ENCODE measurements at places on chromosomes 16 and 17.

- H3K36me3 ChIP-seq: no peaks in the 10 kb centered on the region
- DNase-seq: no peak
- H3K27me3 ChIP-seq: peaks cover 21% of the 10 kb centered on the region
- H3K4me1 ChIP-seq: peaks cover 8% of the 10 kb centered on the region
- no peak within 1 kb of the TSS for H3K4me3 ChIP-seq
These were observed at the start of gene ALOX12B for GRCh38 chr17:8087075-8087951. Gene ALOX12B, minus strand, starts transcription at chr17:8087716. Its CDS starts 274 bp downstream, at chr17:8087442.

DNA sequence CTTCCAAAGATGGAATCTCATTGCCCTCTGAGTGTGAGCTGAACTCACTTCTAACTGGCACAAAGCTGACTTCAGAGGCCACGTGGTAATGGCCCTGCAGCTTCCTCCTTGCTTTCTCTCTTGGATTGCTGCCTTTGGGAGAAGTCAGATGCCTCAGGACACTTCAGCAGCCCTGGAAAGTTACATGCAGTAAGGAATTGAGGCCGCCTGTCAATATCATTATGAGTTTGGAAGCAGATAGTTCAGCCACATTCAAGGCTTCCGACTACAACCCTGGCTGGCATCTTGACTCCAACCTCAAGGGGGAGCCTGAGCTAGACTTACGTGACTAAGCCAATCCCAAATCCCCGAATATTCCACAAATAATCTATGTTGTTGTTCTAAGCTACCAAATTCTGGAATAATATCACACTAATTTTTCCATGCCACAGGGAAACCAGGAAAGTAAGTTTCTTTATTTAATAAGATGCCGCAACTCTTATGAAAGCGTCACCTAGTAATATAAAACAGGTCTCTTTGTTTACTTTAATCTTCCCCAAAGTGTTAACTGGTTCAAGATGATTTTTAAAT lies 13.6 kb downstream of the CEP20 start:
- no peaks in the 10 kb centered on the region for H3K4me1 ChIP-seq
- H3K27me3 ChIP-seq: no peaks in the 10 kb centered on the region
- H3K4me3 ChIP-seq: no peak overlapping the region
- H3K36me3 ChIP-seq: no peaks in the 10 kb centered on the region
- peak; percentile 70 for DNase-seq

DNA sequence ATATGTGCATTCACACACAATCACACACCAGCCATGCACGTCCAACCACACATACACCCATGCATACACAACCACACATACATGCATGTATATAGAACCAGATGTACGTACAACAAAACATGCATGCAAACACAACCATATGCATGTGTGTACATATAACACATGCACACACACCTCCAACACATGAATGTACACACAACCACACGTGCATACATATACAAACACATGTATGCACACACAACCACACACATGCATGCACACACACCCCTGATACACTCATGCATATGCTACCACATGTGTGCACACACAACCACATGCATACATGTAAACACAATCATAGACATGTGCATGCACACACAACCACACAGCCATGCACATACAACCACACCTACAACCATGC lies 52.0 kb upstream of the SDK2 start:
- no peak overlapping the region for H3K4me3 ChIP-seq
- peaks cover 9% of the 10 kb centered on the region for H3K4me1 ChIP-seq
- no peaks in the 10 kb centered on the region for H3K36me3 ChIP-seq
- H3K27ac ChIP-seq: no peak overlapping the region
- peaks cover 11% of the 10 kb centered on the region for H3K27me3 ChIP-seq

GRCh38 chr16:87392821-87393679 lies 914 bp downstream of the MAP1LC3B start:
- DNase-seq: peak; percentile 68
- peak overlapping the region; percentile 68 for H3K4me3 ChIP-seq
- no peaks in the 10 kb centered on the region for H3K27me3 ChIP-seq
- peaks cover 9% of the 10 kb centered on the region for H3K4me1 ChIP-seq

DNA sequence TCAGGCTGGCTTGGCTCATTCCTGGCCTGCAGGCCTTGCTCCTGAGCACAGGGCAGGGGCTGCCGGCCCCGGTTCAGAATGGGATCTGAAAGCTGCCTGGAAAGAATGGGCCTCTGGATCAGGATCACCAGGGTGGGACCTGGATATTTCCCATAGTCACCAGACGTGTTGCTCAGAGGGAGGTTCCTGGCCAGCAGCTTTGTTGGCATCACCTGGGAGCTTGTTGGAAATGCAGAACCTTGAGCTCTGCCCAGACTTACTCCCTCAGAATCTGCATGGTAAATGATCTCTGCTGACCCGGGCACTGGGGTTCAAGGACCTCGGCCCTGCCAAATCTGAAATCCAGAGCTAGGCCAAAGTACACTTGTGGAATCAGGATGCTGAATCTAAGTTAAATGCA lies 29.5 kb upstream of the MED9 start:
- no peaks in the 10 kb centered on the region for H3K27me3 ChIP-seq
- DNase-seq: no peak
- no peaks in the 10 kb centered on the region for H3K4me1 ChIP-seq

- H3K4me1 ChIP-seq: peaks cover 4% of the 10 kb centered on the region
- DNase-seq: peak; percentile 45
- no peak overlapping the region for H3K4me3 ChIP-seq
- no peak overlapping the region for H3K27ac ChIP-seq
- no peaks in the 10 kb centered on the region for H3K36me3 ChIP-seq
These were observed 43.4 kb upstream of the SOX9 start for GRCh38 chr17:72077326-72077960.

DNA sequence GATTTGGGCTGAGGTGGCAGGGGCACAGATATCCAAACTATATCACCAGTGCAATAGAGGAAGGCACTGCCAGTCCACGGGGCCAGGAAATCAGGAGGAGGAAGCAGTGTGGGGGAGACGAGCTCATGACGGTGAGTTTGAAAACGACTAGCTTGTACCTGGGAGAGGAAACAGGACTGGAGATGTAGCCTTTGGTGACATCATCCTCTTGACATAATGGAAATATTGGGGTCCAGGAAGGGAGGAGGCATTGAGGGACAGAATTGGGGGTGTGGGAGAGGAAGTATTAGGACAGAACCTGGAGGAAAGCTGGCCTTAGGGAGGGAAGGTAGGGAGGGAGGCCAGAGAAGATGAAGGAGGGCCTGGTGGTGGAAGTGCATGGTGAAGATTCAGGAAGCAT lies 109.1 kb downstream of the RGS9 start:
- no peaks in the 10 kb centered on the region for H3K27me3 ChIP-seq
- no peak for DNase-seq
- H3K36me3 ChIP-seq: no peaks in the 10 kb centered on the region
- no peak overlapping the region for H3K4me3 ChIP-seq
- peaks cover 18% of the 10 kb centered on the region for H3K4me1 ChIP-seq

DNA sequence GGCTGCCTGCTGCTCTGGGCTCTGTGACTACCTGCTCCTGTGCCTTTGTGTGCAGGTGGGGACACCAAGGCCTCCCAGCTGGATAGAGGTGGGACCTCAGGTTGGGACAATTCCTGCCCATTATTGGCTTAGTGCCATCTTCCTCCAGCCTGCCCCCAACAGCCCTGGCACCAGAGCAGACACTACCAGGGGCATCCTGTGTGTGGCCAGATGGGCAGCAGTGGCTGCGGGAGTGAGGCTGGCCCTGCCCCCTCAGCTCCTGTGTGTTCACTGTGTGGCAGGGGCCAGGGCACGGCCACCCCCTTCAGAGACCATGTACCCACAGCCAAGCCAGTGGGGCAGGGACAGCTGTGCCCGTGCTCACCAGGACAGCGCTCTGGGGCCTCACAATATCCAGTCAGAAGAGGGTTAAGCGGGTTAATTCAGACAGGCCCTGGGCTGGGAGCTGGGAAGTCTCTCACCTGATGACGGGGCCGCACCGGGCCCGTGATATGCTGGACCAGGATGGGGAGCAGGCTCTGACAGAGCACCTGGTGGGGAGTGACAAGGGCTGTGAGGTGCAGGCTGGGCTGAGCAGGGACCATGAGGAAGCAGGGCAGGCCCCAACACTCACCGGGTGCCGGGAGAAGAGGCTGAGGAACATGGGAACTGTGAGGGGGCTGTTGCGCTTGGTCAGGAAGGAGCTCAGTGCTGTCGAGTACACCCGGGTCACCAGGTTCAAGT lies 13.0 kb downstream of the MYBBP1A start:
- H3K27ac ChIP-seq: no peak overlapping the region
- H3K4me1 ChIP-seq: no peaks in the 10 kb centered on the region
- no peaks in the 10 kb centered on the region for H3K36me3 ChIP-seq
- H3K4me3 ChIP-seq: no peak overlapping the region

DNA sequence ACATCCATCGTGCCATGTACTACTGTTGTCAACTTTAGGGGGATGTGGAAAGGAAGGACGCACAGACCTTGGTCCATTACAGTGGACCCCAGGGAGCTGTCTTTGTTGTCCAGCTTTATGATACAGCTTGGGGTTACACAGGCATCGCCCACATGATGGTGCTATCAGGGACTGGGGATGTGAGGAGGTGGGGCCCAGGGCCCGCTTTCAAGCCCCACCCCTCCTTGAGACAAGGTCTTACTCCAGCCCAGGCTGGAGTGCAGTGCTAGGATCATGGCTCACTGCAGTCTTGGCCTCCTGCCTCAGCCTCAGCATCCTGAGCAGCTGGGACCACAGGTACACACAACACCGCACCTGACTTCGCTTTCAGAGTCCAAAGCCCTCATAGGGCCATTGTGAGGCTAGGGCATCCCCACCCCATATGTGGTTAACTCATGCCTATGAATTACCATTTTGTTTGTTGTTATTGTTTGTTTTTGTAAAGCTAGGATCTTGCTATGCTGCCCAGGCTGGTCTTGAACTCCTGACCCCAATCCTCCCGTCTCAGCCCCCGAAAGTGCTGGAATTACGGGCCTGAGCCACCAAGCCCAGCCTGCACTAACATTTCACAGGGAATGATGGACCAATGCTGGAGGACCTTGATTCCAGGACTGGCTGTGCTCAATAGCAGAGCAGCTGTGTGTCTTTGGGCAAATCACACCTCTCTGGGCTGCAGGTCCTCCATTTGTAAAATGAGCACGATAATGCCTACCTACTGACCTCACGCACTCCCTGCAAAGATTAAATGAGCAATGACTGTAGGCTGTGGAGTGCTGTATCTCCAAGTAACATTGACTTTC lies 17.2 kb downstream of the ST3GAL2 start:
- H3K36me3 ChIP-seq: no peaks in the 10 kb centered on the region
- no peak for DNase-seq
- H3K4me3 ChIP-seq: no peak overlapping the region
- H3K27me3 ChIP-seq: no peaks in the 10 kb centered on the region
- H3K4me1 ChIP-seq: peaks cover 20% of the 10 kb centered on the region

DNA sequence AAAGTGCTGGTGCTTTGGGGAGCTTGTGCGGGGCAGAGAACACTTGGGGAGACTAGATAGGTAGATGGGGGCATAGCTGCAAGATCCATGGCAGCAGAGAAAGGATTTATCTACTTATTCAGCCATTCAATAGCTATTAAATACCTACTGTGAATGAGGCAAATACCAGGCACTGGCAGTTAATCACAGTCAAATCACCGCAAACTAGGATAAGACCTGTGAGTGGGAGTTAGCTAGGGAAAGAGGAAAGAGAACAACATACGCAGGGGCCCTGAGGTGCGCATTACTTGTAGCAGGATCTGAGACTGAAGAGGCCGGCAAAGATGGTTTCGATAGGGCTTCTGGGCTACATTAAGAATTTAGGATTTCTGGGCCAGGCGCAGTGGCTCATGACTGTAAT lies 3.8 kb upstream of the ALKBH5 start:
- no peak for DNase-seq
- no peak overlapping the region for H3K4me3 ChIP-seq
- H3K27me3 ChIP-seq: no peaks in the 10 kb centered on the region
- no peaks in the 10 kb centered on the region for H3K36me3 ChIP-seq

GRCh38 chr17:65753348-65753747 lies 191.9 kb upstream of the AXIN2 start:
- no peak overlapping the region for H3K27ac ChIP-seq
- no peaks in the 10 kb centered on the region for H3K27me3 ChIP-seq
- H3K36me3 ChIP-seq: no peaks in the 10 kb centered on the region
- H3K4me1 ChIP-seq: no peaks in the 10 kb centered on the region
- no peak overlapping the region for H3K4me3 ChIP-seq

DNA sequence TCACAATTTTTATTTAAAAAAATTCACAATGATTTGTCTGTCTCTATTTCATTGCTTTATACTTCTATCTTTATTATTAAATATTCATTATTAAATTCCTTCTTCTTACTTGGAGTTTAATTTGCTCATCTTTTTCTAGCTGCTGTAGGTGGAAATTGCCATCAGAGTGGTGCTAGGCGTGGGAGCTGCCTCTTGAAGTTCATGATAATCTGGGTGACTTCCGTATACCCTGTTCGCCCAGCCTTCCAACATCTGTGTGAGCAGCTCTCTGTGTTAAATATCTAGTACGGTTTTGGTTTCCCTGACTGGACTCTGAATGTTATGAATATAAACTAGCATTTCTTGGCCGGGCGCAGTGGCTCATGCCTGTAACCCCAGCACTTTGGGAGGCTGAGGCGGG lies 84.0 kb upstream of the RPH3AL start:
- H3K4me1 ChIP-seq: no peaks in the 10 kb centered on the region
- no peak for DNase-seq
- no peaks in the 10 kb centered on the region for H3K27me3 ChIP-seq
- H3K27ac ChIP-seq: no peak overlapping the region

DNA sequence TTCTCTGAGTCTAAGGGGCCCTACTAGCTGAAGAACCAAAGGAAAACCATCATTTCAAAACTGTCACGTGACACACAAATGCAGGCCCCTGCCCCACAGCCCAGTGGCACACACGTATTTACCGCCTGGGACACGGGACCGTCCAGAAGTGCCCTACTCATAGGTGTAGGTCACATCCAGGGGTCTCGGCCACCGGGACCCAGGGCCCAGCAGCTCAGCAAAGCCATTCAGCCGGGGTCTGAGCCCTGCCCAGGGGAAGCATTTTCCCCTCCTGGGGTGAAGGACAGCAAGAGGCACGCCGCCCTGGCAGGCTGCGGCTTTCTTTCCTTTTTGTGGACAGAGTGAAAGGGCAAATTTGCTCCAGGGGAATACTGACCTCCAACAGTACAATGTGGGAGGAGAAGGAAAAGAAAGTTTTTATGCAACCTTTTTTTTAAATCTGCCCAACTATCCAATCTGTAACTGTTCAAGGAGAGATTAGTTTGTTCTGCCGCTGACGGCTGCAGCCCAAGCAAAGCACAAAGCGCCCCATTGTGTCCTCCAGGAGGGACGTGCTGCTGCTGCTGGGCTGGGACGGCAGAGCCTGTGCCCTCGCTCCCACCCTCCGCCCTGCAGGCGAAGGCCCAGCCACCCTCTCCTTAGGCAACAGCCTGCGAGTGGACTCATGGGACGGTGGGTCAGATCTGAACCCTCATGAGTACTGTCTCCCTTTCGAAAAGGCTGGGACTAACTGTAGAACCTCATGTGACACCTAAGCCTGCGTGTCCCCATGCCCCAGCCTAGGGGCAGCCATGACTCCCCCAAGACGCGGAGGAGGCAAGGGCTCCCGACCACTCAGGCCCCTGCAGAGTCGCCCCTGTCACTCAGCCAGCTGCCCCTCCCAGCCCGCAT lies 21.3 kb downstream of the SLC7A5 start:
- peak overlapping the region; percentile 55 for H3K27ac ChIP-seq
- no peaks in the 10 kb centered on the region for H3K27me3 ChIP-seq
- no peak overlapping the region for H3K4me3 ChIP-seq
- DNase-seq: peak; percentile 81
- peaks cover 25% of the 10 kb centered on the region for H3K4me1 ChIP-seq
- H3K36me3 ChIP-seq: no peaks in the 10 kb centered on the region

Data from neural progenitor cell (in vitro differentiated cells).